NCI-H1092 treated with DMSO at 0.1 percent for 48 hours (cell line): ENCODE measurements at places on chromosomes 12 and 14.

GRCh38 chr12:5912437-5913334 is 32.4 kb downstream of the ANO2 start:
- no peak for DNase-seq

- no peak for DNase-seq
Observed at GRCh38 chr12:104736307-104736706, 221.8 kb downstream of the SLC41A2 start.

DNA sequence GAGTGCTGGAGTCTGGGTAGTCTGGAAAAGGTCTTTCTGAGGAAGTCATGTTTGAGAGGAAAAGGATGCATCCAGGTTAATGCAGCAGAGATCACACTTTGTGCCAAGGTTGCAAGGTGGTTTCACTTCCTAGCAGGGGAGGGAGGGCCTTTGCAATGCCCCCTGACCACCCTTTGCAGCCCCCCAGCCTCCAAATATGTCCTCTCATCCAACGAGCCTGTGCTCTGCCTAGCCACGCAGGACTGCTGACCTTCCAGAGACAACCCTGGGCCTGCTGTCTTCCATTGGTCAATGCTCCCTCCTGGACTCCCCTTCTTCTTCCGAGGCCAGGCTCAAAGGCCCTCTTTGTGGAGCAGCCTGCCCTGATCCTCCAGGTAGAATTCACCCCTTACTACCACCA is 47.3 kb upstream of the TUNAR start:
- no peak for DNase-seq

DNA sequence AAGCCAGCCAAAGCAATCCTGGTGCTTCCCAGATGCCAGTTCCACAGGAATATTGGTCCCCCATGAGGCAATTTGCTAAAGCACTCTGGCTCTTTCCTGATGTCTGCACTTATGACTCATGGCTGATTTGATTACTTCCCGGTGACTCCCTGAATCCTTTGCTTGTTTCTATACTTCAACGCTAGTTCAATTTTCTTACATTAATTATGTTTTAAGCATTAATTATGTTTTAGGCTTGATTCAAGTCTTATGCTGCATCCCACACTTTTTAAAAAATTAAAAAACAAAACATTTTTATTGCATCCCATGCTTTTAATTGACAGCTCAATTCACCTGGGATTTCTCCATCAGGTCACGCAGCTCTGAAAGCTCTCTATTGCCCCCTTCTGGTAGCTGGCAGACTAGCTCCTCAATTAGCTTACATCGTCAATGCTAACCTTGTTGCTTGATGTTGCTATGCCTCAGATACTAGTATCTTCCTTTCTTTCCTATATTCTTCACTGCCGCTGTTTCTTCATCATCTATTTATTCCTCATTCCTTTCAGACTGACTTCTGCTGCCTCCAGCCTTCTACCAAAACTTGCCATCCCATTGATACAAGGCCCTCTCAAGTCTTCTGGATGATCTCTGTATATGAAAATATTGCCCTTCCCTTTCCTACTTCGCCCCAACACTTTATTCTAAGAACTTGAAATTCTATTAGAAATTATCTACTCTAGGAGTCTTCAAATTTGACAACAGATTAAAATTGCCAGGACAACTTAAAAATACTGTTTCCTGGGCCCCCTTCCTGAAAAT is 32.0 kb downstream of the TSHR start:
- DNase-seq: peak; percentile 79
